ENCODE measurements at places on chromosomes 5 and 9. TPM values are rescaled to one million over a fixed set of nuclear protein-coding genes. Genes with fewer than 3 reads are reported as not detected.

- peak; percentile 62 for DNase-seq
Observed at GRCh38 chr9:27117489-27118135, 8.6 kb downstream of the TEK start.

- no peak for DNase-seq
Observed at GRCh38 chr9:3768712-3769457, 243.1 kb upstream of the RFX3 start.

DNA sequence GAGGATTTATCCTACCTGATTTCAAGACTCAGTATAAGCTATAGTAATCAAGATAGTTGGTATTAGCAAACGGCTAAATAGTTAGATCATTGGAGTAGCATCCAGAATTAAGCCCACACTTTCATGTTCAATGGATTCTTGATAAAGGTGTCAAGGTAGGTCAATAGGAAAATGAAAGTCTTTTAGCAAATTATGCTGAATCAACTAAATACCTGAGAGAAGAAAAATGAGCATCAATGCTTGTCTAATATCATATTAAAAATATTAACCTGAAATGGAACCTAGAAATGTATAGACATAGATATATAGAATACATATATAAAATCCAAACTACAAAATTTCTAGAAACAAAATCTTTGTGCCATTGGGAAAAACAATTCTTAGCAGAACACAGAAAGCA lies 685.6 kb downstream of the DTWD2 start:
- no peak for DNase-seq

FAM151B gene
- 2.1 TPM for total RNA-seq

CKS2 gene
- total RNA-seq: 49.2 TPM

IFNB1 gene
- total RNA-seq: not detected

GRCh38 chr5:1778138-1779020 lies 21.3 kb downstream of the MRPL36 start:
- DNase-seq: no peak

GRCh38 chr9:122222791-122223190 lies 6.0 kb downstream of the LHX6 start:
- no peak for DNase-seq

SHROOM1 gene
- 5.6 TPM for total RNA-seq
